Activated T-cell treated with anti-CD3 and anti-CD28 coated beads, Interleukin-2, amount 50 U/mL, for 48 hours (primary cell): ENCODE measurements at places on chromosomes 1 and 21.

- DNase-seq: no peak
Measured at GRCh38 chr1:65424573-65424889, 4.1 kb downstream of the LEPR start.

DNA sequence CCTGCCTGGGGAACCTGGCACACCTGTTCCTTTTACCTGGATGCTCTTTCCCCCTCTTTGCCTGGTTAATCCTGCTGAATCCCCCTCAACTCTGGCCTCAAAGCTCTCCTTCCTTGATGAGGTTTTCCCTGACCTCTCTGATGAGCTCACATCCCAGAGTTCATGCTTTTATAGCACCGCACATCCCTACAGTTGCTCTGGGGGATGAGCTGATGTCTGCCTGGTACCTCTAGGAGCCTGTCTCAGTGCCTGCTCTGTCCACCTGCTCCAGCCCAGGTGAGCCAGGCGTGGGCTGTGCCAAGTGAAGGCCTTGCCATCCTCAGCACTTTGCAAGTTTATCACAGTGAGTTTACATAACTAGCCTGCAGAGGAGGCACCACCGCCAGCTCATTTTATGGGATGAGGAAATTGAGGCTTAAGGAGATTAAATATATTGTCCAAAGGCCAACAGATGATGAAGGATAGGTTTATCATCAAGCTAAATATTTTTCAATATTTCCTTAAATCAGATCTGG lies 58.6 kb upstream of the TMPRSS2 start:
- DNase-seq: no peak

GRCh38 chr1:198917226-198917625 lies 278.4 kb downstream of the PTPRC start:
- DNase-seq: no peak

DNA sequence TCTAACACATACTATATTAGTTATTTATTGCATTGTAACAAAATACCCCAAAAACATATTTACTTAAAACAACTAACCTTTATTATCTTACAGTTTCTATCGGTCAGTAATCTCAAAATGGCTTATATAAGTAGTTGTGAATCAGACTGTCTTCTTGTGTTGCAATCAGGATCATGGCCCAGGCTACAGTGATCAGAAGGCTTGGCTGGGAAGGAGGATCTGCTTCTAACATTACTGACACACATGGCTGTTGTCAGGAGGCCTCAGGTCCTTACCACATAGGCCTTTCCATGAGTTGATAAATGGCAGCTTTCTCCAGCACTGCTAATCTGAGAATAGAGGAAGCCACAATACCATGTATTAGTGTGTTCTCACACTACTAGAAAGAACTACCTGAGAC lies 33.7 kb downstream of the CFH start:
- no peak for DNase-seq

DNA sequence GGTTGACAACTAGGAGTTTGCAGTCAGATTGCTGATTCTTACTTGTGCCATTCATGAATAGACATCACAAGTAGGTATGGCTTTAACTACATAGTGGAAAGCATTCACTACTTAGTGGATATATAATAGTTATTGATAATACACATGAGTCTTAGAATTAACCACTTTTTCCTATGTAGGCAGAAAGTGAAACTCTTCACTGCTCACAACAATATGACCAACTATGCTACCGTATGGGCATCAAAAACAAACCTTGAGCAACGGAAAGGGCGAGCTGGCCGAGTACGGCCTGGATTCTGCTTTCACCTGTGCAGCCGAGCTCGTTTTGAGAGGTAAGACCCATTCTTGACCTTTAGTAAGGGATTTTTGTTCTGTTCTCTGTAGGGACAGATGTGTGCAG lies 38.7 kb downstream of the DHX9 start:
- no peak for DNase-seq

DNA sequence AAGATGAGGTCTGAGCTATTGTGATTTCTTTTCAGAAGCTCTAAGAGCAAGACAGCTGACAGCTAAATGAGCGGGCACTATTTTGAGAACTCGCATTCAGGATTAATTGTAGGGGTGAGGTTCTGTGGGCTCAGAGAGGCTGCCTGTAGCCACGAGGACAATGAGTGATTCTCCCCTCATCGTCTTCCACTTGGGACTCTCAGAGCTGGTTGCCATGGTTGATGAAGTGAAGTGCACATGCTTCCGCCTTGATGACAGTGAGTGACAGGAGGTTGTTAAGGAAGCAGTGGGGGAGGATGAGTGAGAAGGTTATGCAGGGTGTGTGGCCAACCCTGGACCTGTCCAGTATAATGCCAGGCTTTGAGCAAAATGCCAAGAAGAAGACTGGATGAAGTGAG lies 341.7 kb downstream of the PCP4 start:
- DNase-seq: no peak

DNA sequence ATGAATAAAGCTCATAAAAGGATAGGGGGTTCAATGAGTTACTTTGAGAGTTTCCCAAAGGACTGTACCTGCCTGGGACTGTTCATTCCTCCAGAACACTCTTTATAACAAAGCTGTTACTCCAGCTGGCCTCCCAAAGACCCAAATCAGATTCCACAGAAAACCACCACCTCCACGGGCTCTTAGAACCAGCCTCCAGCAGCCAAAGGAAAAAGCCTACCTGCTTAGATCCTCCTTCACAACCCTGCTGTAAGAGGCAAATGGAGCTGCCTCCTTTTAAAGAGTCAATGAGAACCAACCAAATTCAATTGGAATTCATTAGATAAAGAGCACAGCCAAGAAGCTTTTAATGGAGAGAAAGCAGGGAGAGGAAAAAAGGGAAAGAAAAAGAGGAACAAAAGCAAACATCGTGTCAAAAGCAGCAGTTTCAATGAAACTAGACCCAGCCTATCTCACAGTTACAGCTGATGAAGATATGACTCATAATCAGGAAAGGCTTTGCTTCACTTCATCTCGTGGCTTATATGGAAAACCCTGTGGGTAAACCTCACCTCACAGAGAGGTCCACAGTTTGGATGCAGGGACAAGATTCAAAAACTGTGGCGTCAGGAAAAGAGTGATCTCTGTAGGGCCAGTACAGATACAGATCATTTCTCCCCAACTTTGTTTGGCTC lies 27.8 kb upstream of the FMO4 start:
- DNase-seq: no peak

GRCh38 chr1:166302989-166303758 lies 136.4 kb upstream of the FAM78B start:
- no peak for DNase-seq
